ENCODE measurements at places on chromosomes 12 and 14.

- no peak for DNase-seq
Observed at GRCh38 chr14:74855945-74856344, 20.0 kb downstream of the PROX2 start.

DNA sequence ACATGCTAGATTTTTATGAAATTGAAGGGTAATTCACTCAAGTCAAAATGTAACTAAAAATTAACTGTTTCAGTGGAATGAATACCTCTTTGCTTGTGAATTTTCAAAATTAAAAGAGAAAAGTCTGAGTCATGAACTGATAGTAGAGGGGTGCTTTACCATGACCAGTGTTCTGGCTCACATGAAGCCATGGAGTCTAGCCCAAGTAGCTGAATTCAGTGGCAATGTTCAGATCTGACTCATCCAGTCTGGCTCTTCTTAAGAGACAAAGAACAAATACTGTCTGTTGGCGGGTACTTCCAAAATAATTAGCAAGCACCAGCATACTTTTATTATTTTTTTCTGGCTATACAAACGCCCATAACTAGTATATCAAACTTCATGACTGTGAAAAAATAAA is 366.3 kb upstream of the GARIN6 start:
- DNase-seq = no peak

GRCh38 chr14:89540009-89540829 is 123.2 kb upstream of the FOXN3 start:
- no peak for DNase-seq

DNA sequence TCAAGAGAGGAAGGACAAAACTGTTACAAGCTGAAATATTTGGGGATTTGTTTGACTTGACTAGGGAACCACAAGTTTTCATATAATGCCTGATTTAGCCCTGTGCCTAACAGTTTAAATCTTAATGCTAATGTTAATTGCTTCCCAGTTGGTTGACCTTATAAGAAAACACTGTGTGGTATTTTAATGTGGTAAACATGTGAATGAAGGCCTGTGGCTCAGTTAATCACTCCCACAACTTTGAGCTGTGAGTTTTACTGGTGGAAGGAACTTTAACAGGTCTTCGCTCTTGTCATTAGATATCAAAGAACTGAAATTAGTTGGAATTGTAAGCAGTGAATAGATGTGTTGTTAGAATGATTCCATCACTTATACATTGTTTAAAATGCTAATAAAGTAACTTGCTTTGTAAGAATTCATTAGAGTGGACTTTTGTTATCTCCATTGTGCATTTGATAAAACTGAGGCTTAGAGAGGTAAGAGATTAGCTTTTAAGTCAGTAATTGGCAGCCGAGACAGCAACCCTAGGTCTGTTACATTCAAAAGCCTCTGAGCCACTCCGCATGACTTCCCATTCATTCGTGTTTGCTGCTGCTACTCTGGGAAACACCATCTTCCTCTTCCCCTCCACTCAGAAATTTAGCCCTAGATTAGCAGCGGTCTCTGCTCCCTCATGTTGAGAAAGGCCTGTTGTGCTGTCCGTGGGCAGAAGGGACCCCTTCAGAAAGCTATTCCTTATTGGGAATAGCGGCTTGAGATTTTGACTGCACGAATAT is 1.0 kb upstream of the TBK1 start:
- DNase-seq = no peak

DNA sequence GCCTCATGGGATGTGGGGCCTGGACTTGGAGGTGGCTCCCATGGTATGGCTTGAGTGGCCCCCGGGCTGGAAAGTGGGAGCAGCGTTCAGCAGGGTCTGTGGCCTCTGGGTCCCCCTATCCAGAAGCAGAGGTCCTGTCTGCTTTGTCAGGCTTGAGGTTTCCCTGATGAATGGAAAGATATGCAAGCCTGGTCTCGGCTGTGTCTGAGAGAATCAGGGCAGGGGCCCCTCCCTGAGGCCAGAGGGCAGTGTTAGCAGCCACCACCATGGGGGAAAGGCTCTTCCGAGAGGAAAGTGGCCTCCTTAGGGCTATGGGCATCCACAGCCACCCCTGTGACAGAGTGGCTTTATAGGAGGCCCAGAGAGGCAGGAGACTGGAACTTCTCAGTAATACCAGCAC is 128.2 kb downstream of the VRK1 start:
- no peak for DNase-seq

- no peak for DNase-seq
Observed at GRCh38 chr12:64323476-64324225, 66.9 kb downstream of the C12orf56 start.

Data from activated naive CD4-positive, alpha-beta T cell treated with Interleukin-2 at 50 U/mL for 16 hours (primary cell).